AG04450 (cell line): ENCODE measurements at places on chromosomes 2 and 18.

DNA sequence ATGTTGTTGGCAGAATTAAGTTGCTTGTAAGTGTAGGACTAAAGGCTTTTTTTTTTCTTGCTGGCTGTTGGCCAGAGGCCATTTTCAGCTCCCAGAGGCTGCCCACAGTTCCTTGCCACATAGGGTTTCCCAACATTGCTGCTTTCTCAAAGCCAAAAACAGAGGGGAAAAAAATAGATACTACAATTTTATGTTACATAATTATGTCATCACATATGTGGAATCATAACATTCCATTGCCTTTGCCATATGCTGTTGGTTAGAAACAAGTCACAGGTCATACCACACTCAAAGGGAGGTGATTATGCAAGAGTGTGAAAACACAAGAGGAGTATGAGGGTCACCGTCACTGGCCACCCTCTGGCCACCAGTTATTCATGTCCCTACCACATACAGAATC is 154.5 kb downstream of the RTN4 start:
- DNase-seq = no peak

DNA sequence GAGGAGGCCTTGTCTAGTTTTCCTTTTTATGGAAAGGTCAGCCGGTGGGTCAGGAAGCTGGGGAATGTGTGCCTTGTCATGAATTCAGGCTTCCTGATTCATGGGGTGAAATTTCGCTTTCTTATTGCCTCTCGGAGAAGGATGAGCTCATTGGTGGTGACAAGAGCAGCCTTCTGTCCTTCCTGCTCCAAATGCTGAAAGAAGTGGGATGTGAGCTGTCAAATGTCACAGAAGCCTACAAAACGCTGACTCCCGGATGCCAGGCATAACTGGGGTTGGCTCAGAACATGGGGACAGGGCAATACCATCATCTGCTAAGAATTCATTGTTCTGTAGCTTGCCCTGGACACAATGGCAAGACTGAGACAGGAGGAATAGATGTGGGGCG is 55.8 kb upstream of the FAM136A start:
- DNase-seq = no peak

GRCh38 chr2:219350710-219351221 is 18.2 kb upstream of the RESP18 start:
- DNase-seq = no peak

- DNase-seq = no peak
These were observed 44.5 kb upstream of the SERTAD2 start for GRCh38 chr2:64698177-64698643.

DNA sequence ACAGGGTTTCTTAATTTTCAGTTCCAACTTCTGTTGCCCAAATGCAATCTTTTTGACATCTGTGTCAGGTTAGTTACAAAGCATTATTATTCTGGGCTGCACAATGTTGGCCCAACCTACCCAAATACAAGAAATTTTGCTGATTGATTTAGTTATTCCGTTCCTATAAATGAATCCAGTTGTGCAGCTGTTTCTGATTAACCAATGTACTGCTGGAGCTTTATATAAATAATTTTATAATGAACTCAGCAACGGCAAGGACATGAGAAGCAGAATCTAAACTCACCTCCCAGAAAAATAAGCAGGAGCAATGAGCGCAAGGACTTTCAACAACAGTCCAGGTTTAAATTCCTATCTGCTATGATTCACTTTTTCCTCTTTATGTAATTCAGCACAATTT is 76.3 kb upstream of the WIPF1 start:
- DNase-seq = no peak

GRCh38 chr2:145800151-145801091 is 1280.5 kb upstream of the ZEB2 start:
- DNase-seq = no peak

- no peak for DNase-seq
These were observed 114.4 kb upstream of the CHRNA1 start for GRCh38 chr2:174878537-174879147.

- DNase-seq = no peak
These were observed 36.2 kb downstream of the PTPN18 start for GRCh38 chr2:130391872-130392670.

- DNase-seq = no peak
These were observed 131.4 kb downstream of the BABAM2 start for GRCh38 chr2:28021898-28022297.

DNA sequence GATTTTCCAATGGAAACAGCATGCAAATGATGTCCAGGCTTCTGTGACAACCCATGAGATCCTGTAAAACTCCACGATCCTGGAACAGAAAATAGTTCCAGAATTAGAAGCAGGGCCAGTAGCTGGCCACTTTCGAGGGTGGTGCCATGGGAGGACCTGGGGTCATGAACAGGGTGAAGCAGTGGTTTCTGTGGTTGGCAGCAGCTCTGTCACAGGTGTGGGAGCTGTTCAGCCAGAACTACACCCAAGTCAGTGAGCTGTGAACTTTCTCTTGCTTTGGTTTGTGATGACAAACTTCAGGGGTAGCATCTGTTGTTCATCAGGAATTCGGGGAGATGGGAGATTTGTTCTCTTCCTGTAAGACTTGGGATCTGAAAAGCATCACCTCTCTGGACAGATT is 314.4 kb upstream of the NT5C1B start:
- DNase-seq = no peak

- DNase-seq = no peak
These were observed 32.9 kb upstream of the ALK start for GRCh38 chr2:29954316-29954715.

GRCh38 chr18:3875961-3876360 is 426.0 kb downstream of the TGIF1 start:
- DNase-seq = no peak

GRCh38 chr2:181910028-181910831 is 18.7 kb downstream of the ITPRID2 start:
- no peak for DNase-seq

GRCh38 chr18:7743256-7743655 is 176.1 kb downstream of the PTPRM start:
- no peak for DNase-seq

- DNase-seq = peak; percentile 81
These were observed 298.2 kb downstream of the CDCA7 start for GRCh38 chr2:173652767-173653431.

GRCh38 chr2:112788653-112789052 is 4.4 kb upstream of the IL1A start:
- DNase-seq = no peak

DNA sequence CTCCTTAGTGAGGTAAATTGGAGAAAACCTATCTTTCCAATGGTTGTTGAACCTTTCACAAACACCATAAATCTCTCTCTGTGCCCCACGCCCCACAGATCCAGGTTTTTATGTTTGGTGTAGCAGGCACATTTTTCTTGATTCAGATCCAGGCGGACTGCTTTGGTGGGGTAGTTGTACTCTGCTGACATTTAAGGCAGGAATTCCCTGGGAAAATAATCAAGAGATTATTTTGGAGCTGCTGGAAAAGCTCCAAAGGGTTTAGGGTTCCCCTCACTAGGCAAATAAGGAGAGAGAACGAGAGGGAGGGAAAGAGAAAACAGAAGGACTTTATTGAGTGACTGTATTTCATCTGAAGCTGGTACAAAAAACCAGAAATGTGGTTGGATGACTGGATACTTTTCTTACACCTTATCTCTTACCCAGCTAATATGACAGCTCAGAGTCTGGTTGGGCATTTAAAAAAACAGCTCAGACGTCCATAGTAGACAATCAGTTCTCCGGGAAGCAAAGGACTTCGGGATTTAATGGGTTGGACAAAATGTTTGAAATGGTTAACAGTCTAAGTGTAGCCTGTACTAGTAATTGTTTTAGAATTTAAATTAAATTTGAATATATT is 3.6 kb upstream of the AQP4 start:
- DNase-seq = no peak

DNA sequence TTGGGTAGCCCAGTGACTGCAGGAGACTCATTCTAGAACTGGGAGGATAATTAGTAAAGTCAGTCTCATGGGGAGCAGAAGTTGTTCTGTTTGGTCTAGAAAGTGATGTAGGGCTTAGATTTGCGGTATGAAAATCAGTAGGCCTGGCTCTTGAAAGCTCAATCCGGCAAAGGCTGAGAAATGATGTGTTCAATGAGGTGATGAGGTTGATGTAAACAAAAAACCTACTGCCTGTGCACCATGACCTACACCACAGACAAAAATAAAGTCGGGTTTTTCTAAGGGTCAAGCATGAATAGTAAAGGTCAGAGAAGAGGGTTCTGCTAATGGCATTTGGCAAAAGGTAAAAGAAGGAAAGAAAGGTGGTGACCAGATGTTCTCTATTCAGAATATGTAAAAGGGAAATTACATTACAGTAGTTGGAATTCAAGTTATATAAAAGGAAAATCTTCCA is 80.8 kb upstream of the COL5A2 start:
- no peak for DNase-seq

- DNase-seq = no peak
These were observed 48.3 kb upstream of the BZW1 start for GRCh38 chr2:200763422-200763821.

GRCh38 chr2:239158641-239159475 is 242.0 kb downstream of the HDAC4 start:
- no peak for DNase-seq

GRCh38 chr18:76507830-76508385 is 12.9 kb upstream of the ZNF516 start:
- DNase-seq = no peak

DNA sequence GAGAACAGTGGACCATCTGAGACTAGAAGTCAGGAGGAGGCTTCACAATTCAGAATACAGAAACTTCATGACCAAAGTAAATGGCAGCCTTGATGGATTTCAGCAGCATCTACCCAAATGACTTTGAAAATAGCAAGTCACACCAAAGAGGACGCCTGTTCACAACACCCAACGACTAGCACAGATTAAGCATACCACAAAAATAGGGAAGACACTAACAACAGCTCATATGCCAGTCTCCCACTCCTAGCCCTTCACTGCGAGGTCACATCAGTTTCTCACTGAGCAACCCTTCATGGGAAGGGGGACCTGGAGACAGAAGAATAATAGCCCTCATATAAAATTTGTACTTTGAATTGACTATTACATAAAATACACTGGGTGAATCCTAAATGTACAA is 228.4 kb upstream of the SLC39A10 start:
- no peak for DNase-seq

- no peak for DNase-seq
These were observed 165.2 kb downstream of the TRIB2 start for GRCh38 chr2:12881952-12882351.

GRCh38 chr2:100546469-100546868 is 16.3 kb upstream of the PDCL3 start:
- no peak for DNase-seq

GRCh38 chr2:203077451-203077850 is 62.8 kb downstream of the NBEAL1 start:
- DNase-seq = no peak

- DNase-seq = no peak
These were observed 38.7 kb downstream of the INPP4A start for GRCh38 chr2:98483257-98483861.

GRCh38 chr18:26414901-26415440 is 133.4 kb downstream of the KCTD1 start:
- DNase-seq = no peak
